ENCODE measurements at places on chromosomes 3 and 15.
A peak's percentile ranks its signal among the peaks of the same experiment; 100 is the strongest.

- no peak for DNase-seq
These were observed 3.4 kb upstream of the SELENOT start for GRCh38 chr3:150599611-150600297.

- no peak for DNase-seq
These were observed at the start of gene CCR2 for GRCh38 chr3:46353647-46354410. Gene CCR2, plus strand, starts transcription at chr3:46354111. Its CDS starts 3,417 bp downstream, at chr3:46357528.

GRCh38 chr3:159649951-159650350 lies 338.7 kb upstream of the IL12A start:
- DNase-seq = no peak

DNA sequence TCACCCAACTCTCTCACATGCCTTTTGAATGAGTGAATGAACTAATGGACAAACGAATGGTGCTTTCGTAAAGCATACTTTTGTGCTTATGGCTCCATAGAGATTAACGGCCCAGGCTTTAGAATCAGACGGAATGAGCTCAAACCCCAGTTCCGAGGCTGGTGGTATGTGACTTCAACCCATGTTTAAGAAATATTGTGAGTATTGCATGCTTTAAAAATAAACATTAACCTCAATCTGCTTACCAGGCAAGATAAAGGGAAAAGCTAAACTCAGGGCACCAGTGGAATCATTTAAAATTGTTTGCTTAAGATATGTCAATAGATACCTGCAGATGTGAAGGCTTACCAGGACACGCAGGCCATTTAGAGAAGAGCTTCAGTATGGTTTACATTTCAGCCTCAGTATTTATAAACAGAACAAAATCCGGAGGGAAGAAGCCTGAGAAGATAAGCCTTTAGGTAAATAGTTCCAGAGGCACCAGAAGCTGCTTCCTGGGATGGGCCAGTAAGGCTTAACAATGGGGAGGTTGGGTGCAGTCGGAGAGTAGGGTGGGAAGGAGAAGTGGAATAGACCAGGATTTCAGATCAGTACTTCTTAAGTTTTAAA lies 186.4 kb downstream of the ADAMTS9 start:
- no peak for DNase-seq

- no peak for DNase-seq
These were observed 32.8 kb upstream of the FAM107A start for GRCh38 chr3:58609990-58610389.

DNA sequence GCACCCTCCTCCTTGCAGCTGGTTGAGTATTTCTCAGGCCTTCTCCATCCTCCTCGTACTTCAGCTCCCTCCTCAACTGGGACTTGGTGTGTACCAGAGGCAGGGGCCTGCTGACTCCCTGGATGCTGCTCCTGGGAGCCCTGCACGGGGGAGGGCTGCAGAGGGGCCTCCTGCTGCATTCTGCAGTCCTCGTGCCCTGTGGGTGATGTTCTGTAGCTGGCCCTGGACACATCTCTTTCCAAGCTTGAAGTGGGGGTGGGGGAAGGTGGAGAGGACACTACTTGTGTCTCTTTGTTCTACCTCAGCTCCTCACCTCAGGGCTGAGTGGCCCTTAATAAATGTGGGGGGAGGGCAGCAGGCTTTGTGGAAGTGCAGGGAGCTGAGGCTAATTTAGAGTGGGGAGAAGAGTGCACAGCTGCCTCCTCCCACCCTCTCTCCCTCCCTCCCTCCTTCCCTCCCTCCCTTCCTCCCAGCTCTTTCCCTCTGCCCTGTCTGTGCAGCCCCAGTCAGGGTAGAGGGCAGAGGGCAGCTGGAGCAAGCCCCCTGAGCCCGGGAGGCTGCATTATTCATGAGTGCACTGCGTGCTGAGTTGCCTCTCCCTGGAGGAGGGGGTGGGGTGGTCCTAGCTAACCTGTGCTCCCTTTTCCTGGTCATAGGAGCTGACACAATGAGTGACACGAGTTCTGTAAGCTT lies 3.7 kb upstream of the GRM2 start:
- no peak for DNase-seq

- DNase-seq = no peak
These were observed 285 bp downstream of the NMB start for GRCh38 chr15:84657748-84658079.

DNA sequence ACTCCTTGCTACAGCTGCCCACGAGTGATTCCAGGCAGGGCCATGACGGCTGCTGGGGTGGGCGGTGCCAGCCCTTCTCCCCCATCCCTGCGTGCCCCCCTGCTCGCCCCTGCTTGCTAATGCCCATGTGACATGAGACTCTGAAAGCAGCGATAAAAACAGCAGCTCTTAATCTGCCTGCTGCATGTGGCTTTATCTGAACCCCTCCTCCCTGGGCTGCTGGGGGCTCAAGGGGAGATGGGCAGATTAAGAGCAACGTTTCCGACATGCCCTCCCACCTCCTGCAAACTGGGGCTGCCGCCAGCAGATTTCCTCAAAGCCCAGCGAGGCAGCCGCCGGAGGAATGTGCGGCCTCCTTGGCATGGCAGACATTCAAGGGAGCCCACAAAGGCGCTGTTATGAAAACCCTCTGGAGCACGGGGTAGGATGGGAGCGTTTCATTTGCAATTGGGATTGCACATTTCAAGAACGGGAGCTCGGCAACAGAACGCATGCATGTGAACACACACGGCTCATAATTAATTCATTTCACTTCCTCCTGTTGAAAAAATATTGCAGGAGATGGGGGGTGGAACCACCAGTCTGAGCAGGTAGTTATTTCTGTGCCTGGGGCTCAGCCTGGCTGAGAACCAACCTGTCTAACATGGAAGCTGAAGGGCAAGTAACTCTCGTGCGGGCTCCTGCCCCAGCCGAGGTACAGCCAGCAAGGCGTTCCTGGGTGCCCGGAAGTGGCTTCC lies 504.2 kb upstream of the PROK2 start:
- no peak for DNase-seq

GRCh38 chr3:151918253-151919029 lies 45.0 kb downstream of the SUCNR1 start:
- peak; percentile 27 for DNase-seq

- no peak for DNase-seq
These were observed 350.3 kb upstream of the ZNF385D start for GRCh38 chr3:22101351-22101750.

GRCh38 chr15:85000189-85000864 lies 18.7 kb downstream of the PDE8A start:
- DNase-seq = no peak

- no peak for DNase-seq
These were observed 16.6 kb downstream of the KBTBD13 start for GRCh38 chr15:65092911-65093792.

- no peak for DNase-seq
These were observed 14.2 kb upstream of the MB21D2 start for GRCh38 chr3:192931825-192932224.

DNA sequence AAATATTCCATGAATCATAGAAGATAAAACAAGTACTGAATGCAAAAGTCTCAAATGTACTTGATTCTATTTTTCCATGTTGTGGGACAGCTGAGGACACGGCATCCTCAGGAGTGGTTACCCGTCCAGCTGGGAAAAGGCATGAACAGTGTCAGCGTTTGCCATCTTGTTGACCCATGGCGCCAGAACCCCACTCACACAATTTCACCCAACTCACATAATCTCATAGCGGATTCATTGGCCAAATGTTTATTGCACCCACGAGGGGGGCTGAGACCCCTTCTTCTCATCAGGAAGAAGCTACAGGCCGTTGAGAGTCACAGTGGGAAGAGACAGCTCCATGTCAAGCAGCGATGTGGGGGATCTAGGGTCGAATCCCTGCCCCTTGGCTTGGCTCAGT lies 72.9 kb downstream of the OCA2 start:
- no peak for DNase-seq

- DNase-seq = no peak
These were observed 25.4 kb downstream of the TGM4 start for GRCh38 chr3:44899683-44900367.

- DNase-seq = no peak
These were observed 28.9 kb downstream of the NR2C2 start for GRCh38 chr3:14976317-14976716.
